ENCODE measurements at places on chromosomes 4 and X.

DNA sequence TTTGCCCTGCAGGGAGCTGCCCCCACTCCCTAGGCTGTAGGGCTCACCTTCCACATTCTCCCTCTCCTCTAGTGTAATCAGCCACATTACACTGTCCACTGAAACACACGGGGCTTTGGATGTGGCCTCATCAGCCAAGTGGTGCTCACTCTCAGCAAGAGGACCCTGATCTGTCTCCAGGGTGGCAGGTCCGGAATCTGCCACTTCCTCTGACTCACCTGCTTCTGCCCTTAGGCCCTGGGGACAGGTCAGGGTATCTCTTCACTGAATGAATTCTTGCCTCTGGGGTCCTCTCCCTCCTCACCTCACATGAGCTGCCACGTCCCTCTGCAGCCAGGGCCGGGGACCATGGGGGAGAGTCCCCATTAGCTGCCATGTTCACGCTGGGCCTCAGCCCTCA, 15.9 kb downstream of the ZNF41 start:
- no peak for DNase-seq

GRCh38 chrX:146456058-146456457, 353.5 kb upstream of the CXorf51B start:
- DNase-seq, result no peak

DNA sequence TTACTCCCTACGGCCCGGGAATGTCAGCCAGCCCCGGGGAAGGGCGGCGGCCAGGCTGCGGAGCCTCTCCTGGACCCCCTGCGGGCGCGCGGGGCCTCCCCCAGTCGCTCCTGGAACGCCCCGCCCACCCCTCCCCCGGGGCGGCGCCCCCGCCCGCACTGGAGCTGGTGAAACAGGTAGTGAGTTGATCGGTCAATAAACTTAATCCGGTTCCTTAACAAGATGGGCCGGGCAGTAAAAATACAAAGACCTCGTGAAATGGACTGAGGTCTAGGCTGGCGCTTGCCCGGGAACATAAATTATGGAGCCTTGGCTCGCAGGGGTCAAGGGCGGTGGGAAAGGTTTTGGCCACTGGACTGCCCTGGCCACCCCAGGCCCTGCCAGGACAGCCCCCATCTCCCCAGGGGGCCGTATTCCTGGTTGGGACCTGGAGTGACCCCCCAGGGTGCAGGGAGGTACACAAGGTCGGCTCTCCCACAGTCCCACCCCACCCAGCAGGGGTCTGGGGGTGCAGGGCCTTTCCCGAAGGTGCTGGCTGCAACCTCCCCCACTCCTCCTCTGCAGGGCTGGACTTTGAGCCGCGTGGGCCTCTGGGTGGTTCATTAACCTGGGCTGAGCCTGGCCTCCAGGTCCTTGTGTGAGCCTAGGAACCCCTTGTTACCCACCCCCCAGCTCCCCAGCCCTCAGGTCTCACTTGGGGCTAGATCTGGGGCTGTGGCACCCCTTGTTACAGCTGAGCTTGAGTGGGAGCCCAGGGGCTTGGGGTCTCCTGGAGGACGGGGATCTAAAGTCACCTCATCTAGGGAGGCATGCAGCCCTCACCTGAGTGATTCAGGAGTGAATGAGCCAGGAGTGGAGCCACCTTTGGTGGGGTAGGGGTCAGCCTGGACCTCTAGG, 2.5 kb downstream of the FGFR3 start:
- no peak for DNase-seq

DNA sequence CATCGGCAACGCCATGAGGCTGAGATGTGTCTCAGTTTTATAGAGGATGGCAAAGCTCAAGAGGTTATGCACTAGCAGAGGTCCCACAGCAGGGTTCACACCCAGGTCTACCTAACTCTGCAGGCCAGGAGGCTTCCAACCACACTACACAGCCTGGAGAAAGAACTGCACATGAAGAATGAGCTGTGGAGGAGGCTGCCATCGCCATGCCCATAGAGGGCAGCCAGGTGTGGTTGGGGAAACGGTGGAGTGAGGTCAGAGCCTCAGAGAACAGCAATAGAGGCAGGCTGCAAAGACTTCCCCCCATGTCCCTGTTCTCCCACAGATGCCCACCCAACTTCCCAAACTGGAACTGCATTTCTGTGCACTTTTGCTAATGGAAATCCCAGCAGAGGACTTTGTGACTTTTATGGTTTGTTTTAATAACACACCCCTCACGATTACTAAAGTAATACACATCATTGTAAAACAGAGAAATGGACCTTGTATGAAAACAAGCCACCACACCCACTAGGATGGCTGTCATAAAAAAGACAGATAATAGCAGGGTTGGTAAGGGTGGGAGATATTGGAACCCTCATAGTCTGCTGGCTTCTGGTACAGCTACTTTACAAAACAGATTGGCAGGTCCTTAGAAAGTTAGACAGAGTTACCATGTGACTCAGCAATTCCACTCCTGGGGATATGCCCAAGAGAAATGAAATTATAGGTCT, 58.9 kb upstream of the PROM1 start:
- no peak for DNase-seq
